Midbrain (tissue), 1 donor: ENCODE measurements at places on chromosomes 11 and 22.
A peak's percentile ranks its signal among the peaks of the same experiment; 100 is the strongest.

GRCh38 chr11:17129003-17129402 is 51.5 kb upstream of the RPS13 start:
- DNase-seq, result no peak

DNA sequence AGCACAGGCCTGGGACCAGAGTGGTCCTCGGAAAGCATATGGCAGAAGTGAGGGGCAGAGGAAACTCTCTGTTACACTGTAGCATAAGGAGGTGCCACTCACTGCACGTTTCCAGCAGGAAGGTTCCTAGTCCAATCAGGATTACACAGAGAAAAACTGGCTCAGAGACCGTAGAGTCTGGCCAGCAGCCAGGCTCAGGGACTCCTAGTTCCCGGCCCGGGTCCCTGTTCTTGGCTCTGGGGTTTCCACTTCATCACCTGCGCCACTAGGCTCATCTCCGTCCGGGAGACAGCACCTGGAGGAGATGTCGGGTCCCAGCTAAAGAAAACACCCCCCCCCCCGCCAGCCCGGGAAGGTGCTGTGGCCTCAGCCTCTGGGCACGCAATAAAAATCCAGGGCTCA is 1.1 kb downstream of the TTLL12 start:
- DNase-seq, result peak; percentile 29

- no peak for DNase-seq
Measured at GRCh38 chr11:39165021-39165420, 2294.4 kb downstream of the LRRC4C start.

DNA sequence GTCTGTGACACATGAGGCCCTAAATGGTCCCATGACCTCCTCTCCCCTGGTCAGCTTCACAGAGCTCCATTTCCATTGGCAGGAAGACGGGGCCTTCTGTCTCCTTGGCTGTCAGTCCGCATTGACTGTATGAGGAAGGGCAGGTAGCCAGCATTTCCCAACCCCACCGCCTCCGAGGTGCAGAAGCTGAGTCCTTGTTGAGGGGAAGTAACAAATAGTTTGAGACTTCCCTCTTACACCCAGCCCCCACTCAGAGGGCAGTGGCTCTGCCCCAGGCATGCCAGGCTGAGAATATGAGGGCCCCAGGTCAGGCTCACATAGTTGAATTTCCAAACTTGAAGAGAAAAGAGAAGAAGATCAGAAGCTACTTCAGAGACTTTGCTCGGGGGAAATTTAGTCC is 611.1 kb downstream of the BRD1 start:
- DNase-seq, result no peak

DNA sequence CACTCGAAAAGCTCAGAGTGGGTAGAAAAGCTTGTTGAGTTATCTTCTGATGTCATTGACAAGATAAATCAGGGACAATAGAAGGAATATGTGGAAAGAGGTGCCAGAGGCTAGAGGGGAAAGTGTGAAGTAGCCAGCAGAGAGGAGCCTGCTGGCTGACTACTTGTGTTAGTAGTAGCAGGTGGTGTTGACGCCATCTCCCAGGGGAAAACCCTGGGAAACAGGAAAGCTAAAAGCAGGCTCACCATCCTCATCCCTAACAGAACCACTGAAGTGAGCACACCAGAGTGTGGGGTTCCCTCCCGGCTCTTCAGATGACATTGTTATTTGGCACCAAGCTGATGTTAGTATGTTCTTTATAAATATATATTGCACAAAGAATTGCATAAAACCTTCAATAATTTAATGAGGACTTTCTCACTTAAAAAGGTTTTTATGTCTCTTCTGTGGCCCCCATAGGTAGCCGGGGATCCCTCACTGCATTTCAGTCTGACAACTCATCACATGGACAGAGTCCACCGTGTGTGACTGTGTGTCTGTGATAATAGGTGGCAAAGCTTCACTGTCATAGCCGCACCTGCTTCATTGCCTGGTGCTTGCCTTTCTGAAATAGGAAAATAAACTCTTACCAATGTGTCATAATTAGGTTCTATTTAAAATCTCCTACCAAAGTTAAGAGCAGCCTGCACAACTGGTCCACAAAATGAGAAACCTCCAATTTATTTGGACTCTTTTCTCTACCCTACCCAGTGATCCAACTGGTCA is 63.2 kb upstream of the TOP3B start:
- DNase-seq, result no peak

DNA sequence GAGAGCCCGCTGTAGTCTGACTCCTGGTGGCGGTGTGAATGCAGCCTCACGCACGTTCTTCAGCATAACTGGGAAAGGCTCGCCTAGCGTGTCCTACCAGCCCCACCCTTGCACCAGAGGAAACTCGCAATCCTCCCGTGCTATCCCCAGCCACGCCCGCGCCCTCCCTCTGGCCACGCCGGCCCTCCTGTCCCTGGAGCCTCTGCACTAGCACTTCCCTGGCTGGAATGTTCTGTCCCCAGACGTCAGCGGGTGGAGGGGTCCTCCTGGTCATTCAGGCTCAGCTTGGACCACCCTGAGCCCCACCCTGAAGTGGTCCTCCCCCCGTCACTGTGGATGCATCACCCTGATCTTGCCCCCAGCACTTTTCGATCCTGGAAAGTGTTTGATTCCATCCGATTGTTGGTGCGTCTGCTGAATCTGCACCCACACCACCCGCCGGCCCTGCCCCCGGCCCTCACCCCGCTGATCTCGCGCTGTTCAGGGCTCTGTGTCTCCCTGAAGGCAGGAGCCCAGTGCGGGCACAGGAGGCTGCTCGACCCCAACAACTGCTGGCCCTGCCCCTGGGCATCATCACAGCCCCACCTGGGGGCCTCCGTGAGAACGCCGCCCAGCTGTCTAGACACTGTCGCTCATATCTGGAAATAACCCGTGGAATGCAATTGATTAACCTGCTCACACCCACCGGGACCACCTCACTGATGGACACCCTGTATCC is 437.0 kb downstream of the TBC1D22A start:
- DNase-seq, result no peak

GRCh38 chr11:10514202-10514601 is 26.8 kb downstream of the RNF141 start:
- no peak for DNase-seq

GRCh38 chr22:17105143-17106129 is 15.7 kb downstream of the TMEM121B start:
- no peak for DNase-seq

DNA sequence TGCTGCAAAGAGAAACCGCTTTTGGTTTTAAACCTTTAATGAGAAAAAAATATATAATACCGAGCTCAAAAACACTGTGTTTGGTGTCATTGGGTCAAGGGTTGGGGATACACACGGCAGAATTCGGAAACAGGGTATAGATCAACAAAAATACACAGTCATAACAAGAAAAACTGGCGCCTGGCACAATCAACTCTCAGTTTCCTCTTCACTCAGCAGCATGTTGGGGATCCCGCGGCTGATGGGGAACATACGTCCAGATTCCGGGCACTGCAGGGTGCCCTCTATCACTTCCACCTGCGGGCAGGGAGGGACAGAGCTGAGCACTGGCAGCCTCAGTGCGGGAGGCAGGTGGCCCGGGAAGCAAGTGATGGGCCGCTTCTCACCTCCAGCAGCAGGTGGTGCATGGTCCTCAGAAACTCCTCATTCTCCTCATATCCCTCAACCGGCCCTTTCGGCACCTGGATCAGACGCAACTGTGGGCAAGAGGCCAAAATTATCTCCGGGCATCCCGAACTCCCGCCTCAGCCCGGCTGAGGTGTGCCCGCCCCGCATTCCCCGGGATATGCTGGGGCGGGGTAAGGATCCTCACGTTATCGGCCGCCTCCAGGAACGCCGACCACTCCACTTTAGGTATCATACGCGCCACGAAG is 561 bp downstream of the TRMT112 start:
- DNase-seq, result no peak

GRCh38 chr22:31870890-31871289 is 73.4 kb upstream of the YWHAH start:
- DNase-seq, result peak; percentile 40

- DNase-seq, result no peak
Measured at GRCh38 chr11:57764021-57764420, 2.4 kb downstream of the CTNND1 start.

- DNase-seq, result no peak
Measured at GRCh38 chr11:120566176-120566575, 54.6 kb downstream of the GRIK4 start.

DNA sequence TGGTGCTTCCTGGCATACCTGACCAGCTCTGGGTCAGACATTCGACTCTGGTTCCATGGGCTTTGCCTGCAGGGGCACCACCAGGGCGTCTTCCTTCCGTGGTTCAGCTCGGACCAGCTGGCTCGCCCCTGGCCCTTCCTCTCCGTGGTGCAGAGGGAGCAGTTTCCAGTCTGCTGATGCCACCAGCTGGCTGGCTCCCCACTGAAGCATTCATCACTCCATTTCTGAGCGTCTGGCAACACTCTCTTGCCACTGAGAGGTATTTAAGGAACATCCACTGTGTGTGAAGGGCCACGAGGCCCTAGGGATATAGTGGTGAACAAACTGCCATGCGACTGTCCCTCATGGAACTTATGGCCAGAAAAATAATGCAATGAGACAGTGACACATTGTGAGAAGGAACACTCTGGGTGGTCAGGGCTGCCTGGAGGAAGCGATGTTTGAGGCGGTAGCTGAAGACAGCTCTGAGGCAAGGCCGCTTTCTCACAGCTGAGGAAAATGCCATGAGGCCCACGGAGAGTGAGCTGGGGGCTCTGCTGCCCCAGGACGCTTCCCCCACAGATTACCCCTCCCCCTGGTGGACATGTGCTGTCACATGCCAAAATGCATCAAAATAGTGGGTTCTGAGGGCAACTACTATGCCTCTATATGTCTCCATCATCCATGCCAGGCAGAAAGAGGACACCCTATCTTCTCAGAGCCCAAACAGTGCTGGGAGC is 44.9 kb upstream of the ARFGAP3 start:
- DNase-seq, result no peak

- DNase-seq, result no peak
Measured at GRCh38 chr11:63761931-63762653, 6.5 kb downstream of the ZFTA start.

GRCh38 chr11:69156235-69156639 is 502 bp downstream of the SMIM38 start:
- DNase-seq, result no peak

- DNase-seq, result no peak
Measured at GRCh38 chr11:66264914-66265313, 3.5 kb upstream of the RAB1B start.

DNA sequence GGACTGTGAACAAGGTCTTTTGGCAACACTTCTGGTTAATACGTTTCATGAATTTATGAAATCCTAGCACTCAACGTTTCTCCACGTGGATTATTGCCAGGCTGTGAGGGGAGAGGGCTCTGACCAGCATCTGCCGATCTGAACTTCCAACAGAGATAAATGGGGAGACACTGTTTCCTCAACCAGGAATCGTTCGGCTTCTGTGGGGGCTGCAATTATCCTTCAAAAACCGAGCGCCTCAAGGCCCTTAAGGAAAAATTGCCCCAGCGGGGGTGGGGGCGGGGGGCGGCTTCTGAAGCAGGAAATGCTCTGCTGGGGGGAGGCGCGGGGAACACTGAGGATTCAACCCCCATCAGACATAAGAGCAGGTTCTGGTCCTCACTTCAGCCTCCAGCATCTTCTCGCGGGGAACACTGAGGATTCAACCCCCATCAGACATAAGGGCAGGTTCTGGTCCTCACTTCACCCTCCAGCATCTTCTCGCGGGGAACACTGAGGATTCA is 155.6 kb downstream of the BRD1 start:
- DNase-seq, result no peak

- DNase-seq, result no peak
Measured at GRCh38 chr11:92364177-92364576, 139.6 kb downstream of the FAT3 start.

- DNase-seq, result peak; percentile 30
Measured at GRCh38 chr22:34105461-34106062, 185.3 kb upstream of the LARGE1 start.

DNA sequence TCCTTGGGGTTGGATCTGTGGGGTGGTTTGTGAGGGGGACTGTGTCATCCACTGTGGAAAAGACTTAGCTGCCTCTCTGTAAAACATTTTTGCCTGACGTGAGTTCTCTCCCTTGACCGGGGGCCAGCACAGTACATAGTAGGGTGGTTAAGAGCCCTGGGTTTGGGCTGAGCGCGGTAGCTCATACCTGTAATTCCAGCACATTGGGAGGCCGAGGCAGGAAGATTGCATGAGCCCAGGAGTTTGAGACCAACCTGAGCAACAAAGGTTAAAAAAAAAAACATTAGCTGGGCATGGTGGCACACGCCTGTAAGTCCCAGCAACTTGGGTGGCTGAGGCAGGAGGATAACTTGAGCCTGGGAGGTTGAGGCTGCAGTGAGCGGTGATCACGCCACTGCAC is 74.7 kb upstream of the WNT7B start:
- no peak for DNase-seq

- DNase-seq, result no peak
Measured at GRCh38 chr11:30150425-30150824, 80.4 kb upstream of the FSHB start.

DNA sequence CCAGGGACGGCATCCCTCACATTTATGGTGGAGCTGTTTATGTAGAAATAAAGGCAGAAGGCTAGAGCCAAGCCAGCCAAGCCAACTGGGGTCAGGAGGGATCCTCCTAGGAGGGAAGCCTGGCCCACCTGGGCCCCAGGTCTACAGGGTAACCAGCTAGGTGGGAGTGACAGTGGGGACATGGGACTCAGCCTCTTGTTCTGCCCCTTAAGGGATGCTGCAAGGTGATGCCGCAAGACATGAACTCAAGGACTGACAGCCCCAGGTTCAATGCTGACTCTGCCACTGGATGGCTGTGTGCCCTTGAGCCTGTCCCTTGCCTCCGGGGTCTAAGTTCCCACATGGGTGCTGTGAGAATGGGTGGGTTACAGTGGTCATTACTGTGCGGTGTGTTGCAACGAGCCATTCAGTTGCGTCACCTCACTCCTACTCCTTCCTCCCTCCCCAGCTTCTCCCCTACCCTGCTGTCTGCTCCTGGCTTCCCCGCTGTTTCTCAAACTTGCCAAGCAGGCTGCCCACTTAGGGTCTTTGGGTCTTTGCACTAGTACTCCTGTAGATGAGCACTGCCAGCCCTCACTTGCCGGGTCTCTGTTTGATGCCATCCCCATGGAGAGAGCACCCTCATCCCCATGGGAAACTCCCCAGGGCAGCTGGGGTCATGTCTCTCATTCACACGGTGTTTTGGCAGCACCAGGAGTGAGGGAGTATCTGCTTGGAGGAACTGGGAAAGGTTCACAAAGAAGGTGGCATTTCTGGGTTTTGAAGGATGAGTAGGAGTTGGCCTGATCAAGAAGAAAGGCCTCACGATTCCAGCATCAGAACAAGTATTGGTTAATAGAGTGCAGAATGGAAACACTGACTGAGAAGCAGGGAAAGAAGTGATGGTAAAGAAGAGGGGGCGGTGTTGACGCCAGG is 43.0 kb upstream of the RTL6 start:
- no peak for DNase-seq

DNA sequence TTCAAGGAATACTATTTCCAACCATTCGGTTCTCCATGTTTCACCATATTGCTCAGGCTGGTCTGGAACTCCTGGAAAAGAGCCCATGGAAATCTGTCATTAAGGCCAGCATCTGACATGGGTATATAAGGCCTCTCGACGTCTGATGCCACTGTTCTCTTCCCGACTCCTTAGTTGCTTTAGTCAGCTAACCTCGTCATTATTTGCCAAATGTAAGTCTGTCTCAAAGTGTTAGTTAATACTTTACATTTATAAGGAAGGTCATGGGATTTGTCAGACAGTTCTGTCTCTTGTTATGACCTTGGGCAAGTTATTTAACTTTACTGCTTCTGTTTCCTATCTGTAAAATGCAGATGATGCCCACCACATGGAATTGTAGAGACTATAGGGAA is 1.6 kb downstream of the MRPL48 start:
- DNase-seq, result no peak

GRCh38 chr11:118435290-118435892 is 901 bp upstream of the KMT2A start:
- DNase-seq, result peak; percentile 76

- no peak for DNase-seq
Measured at GRCh38 chr22:27127911-27128310, 470.5 kb downstream of the MIAT start.
